ENCODE measurements at places on chromosomes 7 and 10.

DNA sequence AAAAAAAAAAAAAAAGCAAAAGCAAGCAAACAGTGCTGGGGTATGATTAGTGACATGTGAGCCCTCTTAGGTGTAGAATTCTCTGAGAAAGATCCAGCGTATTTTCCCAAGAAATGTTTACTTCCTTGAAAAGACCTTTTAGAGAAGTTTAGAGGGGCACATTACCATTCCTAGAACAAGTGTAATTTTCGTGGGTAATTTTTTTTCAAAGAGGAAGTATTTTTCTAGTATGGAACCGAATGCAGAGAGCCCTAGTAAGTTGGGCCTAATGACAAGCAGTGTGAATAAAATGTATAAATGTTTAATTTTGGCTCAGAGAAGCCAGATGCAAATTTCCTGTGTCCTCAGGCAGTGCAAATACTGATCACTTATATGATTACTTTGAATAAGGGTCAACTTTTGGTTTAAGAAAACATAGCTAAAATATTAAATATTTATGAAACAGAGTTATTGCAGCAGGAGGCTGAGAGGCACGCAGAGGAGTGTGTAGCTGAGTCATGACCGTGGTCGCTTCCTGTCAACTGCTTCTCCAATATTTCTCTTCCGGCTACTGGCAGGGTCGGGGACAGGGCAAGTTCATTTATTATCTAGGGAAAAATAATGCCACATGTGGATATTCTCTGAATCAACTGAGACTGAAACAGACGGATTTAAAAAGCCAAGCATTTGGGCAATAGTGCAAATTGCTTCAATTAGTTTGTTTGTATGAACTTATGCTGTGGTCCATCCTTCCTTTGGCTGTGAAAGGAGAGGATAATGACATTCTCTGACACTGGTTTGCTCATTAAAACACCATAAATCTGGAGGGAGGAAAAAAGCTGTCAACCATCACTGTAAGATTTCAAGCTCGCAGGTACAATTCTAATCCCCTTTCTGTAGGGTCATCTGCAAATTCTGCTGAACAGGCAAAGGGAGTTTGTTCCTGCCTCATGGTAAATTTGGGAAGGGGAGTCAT is 495.2 kb downstream of the GLRX3 start:
- no peak for DNase-seq

DNA sequence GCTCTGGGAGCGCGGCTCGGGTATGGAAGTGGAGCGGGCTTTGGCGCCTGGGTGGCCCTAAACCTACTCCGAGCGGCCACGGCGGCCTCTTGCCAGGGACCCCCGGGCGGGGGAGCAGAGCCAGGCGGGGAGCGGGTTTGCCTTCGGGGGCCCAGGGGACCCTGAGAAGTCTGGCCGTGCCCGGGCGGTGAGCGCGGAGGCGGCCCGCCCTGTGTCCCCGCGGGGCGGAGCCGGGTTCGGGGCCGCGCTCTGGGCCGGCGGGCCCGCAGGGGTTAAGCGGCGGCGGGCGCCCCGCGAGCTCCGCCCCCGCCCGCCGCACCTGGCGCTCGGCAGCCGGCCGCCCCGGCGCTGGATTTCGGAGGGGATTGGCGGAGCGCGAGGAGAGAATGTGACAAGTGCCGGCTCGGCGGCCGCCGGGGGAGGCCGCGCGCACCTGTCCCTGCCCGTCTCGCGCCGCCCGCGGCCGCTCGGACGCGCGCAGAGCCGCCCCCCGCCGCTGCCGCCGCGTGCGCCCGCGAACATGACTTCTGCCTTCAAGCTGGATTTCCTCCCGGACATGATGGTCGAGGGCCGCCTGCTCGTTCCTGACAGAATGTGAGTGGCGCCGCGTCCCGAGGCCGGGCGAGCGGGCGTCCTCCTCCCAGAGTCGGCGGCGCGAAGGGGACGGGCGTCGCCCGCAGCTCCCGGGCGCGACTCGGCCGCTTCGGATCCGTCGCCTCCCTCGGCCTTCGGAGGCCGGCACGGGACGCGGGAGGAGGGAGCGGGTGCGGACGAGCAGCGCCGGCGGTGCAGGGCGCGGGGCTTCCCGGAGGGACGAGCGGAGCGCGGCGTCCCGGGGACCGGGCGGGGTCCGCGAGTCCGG is at the start of gene CELF2:
TSS of gene CELF2 (plus strand) at position 303 of the 862 bp plus-strand sequence. CDS start at position 521, 218 bp downstream.
- peak; percentile 23 for DNase-seq

GRCh38 chr7:157033483-157034473 is 23.3 kb upstream of the MNX1 start:
- DNase-seq = no peak

- peak; percentile 28 for DNase-seq
These were observed 21.0 kb upstream of the MYL7 start for GRCh38 chr7:44162179-44162578.

- DNase-seq = no peak
These were observed 48.4 kb upstream of the SEMA3C start for GRCh38 chr7:80967071-80967916.

DNA sequence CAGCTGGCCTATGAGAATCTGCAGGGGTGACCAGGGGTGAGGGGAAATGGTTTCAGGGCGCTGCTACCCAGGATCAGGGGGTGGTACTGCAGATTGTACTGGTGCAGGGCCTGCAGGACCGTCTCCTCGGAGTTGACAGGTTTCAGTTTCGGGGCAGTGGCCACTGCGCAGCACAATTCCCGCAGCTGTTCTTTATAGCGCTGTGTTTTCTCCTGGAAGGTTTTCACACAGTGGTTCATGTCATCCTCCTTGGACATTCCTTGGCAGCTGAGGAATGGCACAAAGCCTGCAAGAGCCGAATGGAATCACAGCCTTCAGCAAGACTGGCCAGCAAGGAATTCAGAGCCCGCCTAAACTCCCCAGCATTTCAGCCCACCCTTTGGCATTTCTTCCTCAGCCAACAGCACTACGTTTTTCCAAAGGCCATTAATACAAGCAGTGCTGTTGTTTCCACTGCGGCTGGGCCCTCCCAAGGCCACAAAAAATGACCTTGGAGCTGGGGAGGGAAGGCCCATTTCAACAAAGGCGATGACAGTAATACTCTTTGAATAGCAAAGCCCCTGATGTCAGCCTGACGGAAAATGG is 44.9 kb downstream of the PNLIPRP2 start:
- peak; percentile 2 for DNase-seq

GRCh38 chr10:116298586-116298985 is 25.6 kb upstream of the GFRA1 start:
- no peak for DNase-seq

DNA sequence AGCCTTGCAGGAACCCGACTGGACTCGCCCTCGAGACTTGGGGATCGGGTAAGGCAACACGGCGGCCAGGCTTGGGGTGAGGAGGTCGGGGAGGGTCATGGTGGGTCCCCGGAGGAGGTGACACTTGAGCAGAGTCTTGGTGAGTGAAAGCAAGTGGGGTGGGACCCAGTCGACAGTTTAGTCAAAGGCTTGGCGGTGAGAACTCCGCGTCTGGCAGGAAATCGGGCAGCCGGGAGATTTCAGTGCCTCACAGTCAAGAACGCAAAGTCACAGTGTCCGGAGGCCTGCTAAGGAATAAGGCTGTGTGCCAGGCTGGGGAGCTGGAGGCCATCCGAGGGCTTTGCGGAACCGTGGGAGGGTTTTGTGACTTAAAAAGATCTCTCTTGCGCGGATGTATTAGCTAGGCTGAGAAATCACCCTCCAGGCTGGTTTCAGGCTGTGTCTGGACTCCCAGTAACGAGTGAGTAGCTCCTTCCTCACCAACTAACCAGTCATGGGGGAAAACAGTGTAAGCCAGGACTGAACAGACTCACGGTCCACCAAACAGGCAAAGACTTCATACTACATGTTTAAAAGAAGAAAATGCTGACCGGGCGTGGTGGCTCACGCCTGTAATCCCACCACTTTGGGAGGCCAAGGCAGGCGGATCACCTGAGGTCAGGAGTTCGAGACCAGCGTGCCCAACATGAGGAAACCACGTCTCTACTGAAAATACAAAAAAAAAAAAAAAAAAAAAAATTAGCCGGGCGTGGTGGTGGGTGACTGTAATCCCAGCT is 613 bp downstream of the AP5Z1 start:
- DNase-seq = peak; percentile 60

DNA sequence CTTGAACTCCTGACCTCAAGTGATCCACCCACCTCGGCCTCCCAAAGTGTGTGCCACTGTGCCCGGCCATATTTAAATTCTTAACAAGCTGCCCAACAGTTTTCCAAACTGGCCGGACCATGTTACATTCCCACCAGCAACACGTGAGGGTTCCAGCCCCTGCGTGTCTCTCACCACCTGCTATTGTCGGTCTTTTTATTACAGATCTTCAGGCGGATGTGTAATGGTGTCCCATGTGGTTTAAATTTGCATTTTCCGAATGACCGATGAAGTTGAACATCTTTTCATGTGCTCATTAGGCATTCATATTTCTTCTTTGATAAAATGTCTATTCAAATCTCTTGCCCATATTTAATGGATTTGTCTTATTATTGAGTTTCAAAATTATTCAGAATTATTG is 11.5 kb downstream of the ELFN1 start:
- DNase-seq = no peak

- DNase-seq = no peak
These were observed 134.3 kb upstream of the VWC2 start for GRCh38 chr7:49639068-49639593.

DNA sequence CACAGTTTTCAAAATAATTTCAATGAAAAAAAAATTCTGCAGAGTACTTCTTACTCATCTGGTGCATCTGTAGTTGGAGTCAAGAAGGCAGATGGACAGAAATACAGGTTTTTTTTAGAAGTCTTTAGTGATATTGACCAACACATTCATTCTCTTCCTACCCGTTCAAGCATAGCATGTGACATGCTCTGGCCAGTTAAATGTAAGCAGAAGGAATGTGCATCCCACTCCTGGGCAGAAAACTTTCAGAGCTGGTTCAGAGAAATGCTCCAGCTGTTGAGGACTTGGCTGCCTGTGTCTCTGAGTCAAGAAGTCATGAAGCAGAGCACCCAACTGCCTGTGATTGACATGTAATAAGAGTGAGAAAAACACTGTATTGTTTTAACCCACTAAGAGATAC is 665.3 kb upstream of the IGFBP3 start:
- DNase-seq = peak; percentile 69

DNA sequence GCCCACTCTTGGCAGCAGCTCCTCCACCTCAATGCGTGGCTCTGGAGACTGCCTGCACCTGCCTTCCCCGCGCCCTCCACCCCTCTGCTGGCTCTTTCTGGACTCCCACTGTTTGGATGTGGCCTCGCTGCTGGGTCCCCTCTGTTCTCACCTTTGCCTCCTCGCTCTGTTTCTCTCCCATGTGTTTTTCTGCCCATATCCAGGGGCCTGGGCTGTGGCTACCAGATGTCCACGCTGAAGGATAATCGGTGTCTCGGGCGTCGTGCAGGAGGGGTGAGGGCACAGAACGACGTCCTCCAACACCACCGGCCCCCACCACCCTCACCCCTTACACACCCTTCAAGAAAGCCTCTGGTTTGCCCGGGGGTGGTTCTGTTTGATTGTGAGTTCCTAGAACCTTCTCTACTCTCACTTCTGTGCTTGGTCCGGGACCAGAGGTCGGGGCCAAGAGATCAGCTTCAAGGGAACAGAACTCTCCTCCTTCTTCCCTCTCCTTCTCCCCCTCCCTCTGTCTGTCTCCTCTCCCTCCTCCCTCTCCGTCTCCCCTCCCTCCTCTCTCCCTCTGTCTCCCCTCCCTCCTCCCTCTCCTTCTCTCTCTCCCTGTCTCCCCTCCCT is 31.7 kb downstream of the AP5Z1 start:
- DNase-seq = no peak

Data from fibroblast of lung (primary cell).